Lower lobe of right lung (tissue), 2 donors: ENCODE measurements at places on chromosomes 7 and 10.

DNA sequence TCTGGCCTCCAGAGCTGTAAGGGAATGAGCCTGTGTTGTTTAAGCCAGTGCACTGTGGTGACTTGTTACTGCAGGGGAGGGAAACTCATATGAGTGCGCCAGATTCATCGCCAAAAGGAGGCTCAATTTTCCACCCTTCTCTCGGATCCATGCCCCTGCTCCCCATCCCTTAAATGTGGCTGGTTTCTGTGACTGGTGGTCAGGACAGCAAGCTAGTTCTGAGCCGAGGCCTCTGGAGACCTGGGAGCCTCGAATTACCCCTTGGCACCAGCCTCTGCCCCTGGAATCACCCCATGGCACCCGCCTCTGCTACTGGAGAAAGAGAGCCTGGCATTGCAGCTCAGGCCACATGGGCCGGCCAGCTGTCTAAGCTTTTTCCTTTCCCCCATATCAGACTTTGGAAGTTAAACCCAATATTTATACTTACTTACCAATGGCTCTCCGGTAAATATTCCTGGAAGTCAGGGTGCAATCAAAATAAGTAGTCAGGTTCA, 39.9 kb upstream of the RBM33 start:
- no peak overlapping the region for H3K4me3 ChIP-seq
- no peaks in the 10 kb centered on the region for H3K4me1 ChIP-seq
- no peak overlapping the region for H3K27ac ChIP-seq
- no peak for DNase-seq
- peaks cover 15% of the 10 kb centered on the region for H3K27me3 ChIP-seq

- no peak for DNase-seq
- H3K36me3 ChIP-seq, result no peaks in the 10 kb centered on the region
- H3K4me1 ChIP-seq, result no peaks in the 10 kb centered on the region
- H3K27me3 ChIP-seq, result no peaks in the 10 kb centered on the region
- H3K4me3 ChIP-seq, result no peak overlapping the region
Measured at GRCh38 chr7:156058248-156058647, 246.0 kb upstream of the SHH start.

GRCh38 chr10:99370993-99371392, 41.8 kb downstream of the CNNM1 start:
- H3K27ac ChIP-seq, result no peak overlapping the region
- peaks cover 4% of the 10 kb centered on the region for H3K4me1 ChIP-seq
- no peak overlapping the region for H3K4me3 ChIP-seq
- no peaks in the 10 kb centered on the region for H3K36me3 ChIP-seq

- no peaks in the 10 kb centered on the region for H3K36me3 ChIP-seq
- no peak for DNase-seq
- no peaks in the 10 kb centered on the region for H3K27me3 ChIP-seq
- H3K27ac ChIP-seq, result no peak overlapping the region
- H3K4me3 ChIP-seq, result no peak overlapping the region
Measured at GRCh38 chr10:1706256-1706655, 31.1 kb downstream of the ADARB2 start.

- no peak for DNase-seq
- no peaks in the 10 kb centered on the region for H3K36me3 ChIP-seq
- H3K4me3 ChIP-seq, result no peak overlapping the region
- no peaks in the 10 kb centered on the region for H3K27me3 ChIP-seq
Measured at GRCh38 chr7:33053721-33054120, 8.9 kb downstream of the NT5C3A start.

DNA sequence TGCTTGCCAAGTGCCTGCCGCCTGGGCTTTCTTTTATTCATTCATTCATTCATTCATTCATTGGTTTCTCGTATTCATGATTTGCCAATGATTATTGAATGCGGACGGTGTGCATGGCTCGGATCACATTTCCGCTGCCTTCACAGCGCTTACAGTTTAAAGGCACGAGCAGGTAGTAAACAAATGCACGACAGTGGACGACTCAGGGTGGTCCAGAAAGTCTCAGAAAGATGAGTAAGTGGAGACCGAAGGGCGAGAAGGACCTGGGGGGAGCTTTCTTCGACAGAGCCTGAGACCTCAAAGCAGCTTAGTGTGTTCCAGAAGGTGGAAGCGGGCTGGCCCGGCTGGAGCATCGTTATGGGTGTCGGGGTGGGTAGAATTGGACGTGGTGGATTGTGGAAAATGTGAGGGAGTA, 506 bp downstream of the MCM10 start:
- H3K27ac ChIP-seq, result no peak overlapping the region
- H3K36me3 ChIP-seq, result no peaks in the 10 kb centered on the region
- H3K4me3 ChIP-seq, result peak overlapping the region; percentile 58
- DNase-seq, result no peak

- no peaks in the 10 kb centered on the region for H3K36me3 ChIP-seq
- no peak overlapping the region for H3K27ac ChIP-seq
- DNase-seq, result no peak
- no peak overlapping the region for H3K4me3 ChIP-seq
Measured at GRCh38 chr10:1434912-1435692, 302.2 kb downstream of the ADARB2 start.

GRCh38 chr7:28554802-28555471, 142.6 kb downstream of the CREB5 start:
- H3K4me3 ChIP-seq, result no peak overlapping the region
- no peaks in the 10 kb centered on the region for H3K27me3 ChIP-seq
- DNase-seq, result no peak
- no peaks in the 10 kb centered on the region for H3K36me3 ChIP-seq
- H3K4me1 ChIP-seq, result no peaks in the 10 kb centered on the region
- no peak overlapping the region for H3K27ac ChIP-seq

DNA sequence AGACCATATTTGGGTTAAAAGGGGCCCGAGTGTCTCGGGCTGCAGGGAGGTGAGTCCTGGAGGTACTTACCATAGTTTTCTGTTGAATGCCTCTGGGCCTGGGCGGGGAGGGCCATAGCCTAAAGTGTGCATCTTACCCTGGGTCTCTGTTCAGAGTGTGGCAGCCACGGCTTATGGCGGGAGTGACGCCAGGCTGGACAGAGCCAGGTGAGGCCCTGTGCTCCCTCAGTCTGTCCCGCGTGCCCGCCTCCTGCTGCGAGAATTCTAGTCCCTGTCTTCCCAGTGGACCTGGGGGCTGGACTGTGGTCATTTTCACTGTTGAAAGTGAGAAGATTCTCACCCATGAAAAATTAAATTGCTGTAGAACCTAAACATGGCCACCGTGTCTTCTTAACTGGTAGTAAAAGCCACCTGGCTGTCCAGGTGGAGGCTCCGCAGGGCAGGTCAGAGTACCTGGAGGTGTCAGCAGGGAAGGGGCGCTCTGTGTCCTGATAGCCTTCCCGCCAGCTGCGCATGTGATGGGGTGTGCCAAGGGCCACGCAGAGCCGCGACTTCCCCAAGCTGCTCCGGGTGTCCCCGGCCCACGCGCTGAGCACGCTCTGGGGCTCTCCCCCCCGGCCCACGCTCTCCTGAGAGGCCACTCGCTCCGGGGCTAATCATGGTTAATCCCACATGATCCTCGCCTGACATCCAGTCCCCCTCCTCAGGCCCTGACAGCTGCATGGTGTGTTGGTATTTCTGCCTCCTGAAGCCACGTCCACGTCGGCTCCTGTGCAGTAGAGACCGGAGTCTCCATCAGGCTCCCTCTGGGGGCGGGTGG, 20.3 kb downstream of the INPP5A start:
- H3K27ac ChIP-seq, result no peak overlapping the region
- H3K4me1 ChIP-seq, result peaks cover 30% of the 10 kb centered on the region
- H3K27me3 ChIP-seq, result no peaks in the 10 kb centered on the region

GRCh38 chr7:149791-150636, 42.4 kb upstream of the FAM20C start:
- H3K36me3 ChIP-seq, result no peaks in the 10 kb centered on the region
- peak; percentile 84 for DNase-seq
- H3K4me1 ChIP-seq, result peaks cover 9% of the 10 kb centered on the region
- H3K27me3 ChIP-seq, result no peaks in the 10 kb centered on the region
- H3K4me3 ChIP-seq, result peak overlapping the region; percentile 65

GRCh38 chr7:117764031-117764430, 109.2 kb downstream of the CTTNBP2 start:
- H3K36me3 ChIP-seq, result no peaks in the 10 kb centered on the region
- no peaks in the 10 kb centered on the region for H3K4me1 ChIP-seq
- DNase-seq, result no peak
- H3K4me3 ChIP-seq, result no peak overlapping the region

DNA sequence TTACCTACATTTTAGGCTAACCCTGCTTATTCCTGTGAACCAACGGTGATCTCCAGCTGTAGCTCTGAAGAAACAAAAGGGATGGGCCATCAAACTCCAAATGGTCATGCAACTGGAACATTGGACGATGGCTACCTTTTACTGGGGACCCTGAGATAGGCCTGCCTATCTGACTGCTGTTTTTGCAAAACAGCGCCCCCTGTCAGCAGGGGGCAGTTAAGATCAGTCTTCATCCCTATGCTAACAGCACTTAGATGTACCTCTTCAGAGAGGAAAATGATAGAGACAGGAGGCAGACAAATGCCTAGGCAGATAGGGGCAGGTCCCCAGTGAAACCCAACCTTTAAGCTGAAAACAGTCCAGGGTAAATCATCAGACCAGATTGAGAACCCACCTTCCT, 1085.4 kb upstream of the SORCS1 start:
- DNase-seq, result no peak
- H3K4me1 ChIP-seq, result no peaks in the 10 kb centered on the region
- H3K27ac ChIP-seq, result no peak overlapping the region
- no peaks in the 10 kb centered on the region for H3K36me3 ChIP-seq

DNA sequence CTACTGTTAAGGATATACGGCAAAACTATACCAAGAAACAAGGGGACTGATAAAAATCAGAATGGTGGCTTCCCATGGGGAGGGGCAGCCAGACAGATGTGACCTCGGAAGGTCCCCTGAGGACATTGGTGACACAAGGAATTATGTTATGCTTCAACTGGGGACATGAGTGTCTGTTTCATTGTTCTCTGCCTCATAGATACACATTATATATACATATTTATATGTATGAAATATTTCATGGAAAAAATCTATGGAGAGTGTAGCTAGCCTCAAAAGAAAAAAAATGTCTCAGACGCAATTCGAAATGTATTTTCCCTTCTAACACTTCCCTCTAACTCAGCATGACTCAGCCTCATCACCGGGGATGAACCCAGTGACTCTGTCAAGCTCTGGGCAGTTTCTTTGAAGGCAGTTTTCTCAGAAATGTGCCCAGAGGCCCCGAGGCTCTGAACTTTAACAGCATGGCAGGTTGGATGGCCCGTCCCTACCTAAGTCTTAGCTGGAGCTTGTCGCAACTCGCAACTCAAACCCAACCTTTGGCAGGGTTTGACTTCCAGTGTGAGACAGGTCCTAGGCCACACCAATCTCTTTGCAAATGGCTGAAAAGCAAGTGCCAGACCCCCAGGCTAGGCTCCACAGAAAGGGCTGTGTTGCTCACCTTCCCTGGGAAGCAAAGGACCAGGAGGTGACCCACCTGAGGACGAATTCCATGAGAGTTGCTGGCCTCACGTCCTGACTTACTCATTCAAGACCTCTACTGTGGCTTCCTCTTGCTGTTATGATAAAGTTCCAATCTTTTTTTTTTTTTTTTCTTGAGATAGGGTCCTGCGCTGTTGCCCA, 86.9 kb downstream of the CARD11 start:
- DNase-seq, result no peak
- H3K36me3 ChIP-seq, result no peaks in the 10 kb centered on the region
- H3K4me3 ChIP-seq, result no peak overlapping the region

DNA sequence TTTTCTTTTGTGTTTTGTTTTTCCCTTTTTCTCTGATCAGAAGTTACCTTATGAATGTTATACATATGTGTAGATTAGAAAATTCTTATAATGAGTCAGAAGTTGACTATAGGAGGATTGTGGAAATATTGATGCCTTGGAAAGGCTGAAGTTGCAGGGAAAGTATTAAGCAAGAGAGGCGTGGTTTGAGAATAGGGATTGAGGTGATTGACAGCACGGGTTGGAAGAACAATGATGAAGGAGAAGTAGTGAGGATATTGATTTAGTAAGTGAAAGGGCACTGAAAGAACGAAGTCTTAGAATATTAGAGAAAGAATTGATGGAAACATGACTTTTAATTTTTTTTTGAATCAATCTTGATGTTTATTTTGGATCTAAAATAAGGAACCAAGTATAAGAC, 176.0 kb downstream of the EXOC4 start:
- H3K36me3 ChIP-seq, result no peaks in the 10 kb centered on the region
- peaks cover 3% of the 10 kb centered on the region for H3K4me1 ChIP-seq
- DNase-seq, result no peak
- no peak overlapping the region for H3K27ac ChIP-seq

- no peak overlapping the region for H3K4me3 ChIP-seq
- no peaks in the 10 kb centered on the region for H3K27me3 ChIP-seq
- H3K36me3 ChIP-seq, result no peaks in the 10 kb centered on the region
Measured at GRCh38 chr10:52756295-52756694, 16.3 kb downstream of the MBL2 start.

DNA sequence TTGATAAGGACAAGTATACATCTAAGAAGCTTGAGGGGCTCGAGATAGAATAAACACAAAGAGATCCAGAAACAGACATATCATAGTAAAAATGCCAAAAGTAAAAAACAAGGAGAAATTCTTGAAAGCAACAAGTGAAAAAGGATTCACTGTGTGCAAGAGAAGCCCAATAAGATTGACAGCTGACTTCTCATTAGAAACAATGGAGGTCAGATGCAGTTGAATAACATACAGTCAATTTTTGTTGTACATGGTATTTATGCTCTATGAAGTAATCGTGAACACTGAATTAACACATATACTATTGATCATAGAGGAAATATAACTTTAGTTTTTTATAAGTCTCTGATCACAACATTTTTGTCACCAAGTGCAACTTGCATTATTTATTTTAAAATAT, 982.8 kb upstream of the SORCS1 start:
- no peaks in the 10 kb centered on the region for H3K36me3 ChIP-seq
- H3K27ac ChIP-seq, result no peak overlapping the region
- H3K4me3 ChIP-seq, result no peak overlapping the region
- no peaks in the 10 kb centered on the region for H3K4me1 ChIP-seq

- DNase-seq, result no peak
- H3K4me3 ChIP-seq, result no peak overlapping the region
- H3K4me1 ChIP-seq, result no peaks in the 10 kb centered on the region
- no peak overlapping the region for H3K27ac ChIP-seq
Measured at GRCh38 chr10:31242902-31243301, 76.1 kb upstream of the ZEB1 start.

DNA sequence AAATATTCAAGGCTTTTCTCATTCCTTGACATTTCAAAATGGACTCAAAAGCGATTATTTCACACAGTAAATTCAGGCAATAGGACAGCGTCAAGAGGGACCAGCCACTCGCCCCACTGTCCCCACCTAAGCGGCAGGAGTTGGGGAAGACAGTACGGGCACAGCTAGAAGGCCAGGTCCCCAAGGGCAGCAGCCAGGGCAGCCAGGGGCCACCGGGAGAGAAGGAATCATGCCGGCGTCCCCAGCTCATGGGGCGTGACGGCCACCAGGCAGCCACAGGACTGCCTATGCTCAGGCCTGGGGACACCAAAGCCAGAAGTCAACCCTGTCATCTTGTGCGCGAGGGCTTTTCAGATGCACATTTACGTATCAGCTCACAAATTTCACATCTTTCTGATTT, 225.7 kb upstream of the PPP2R2D start:
- H3K27me3 ChIP-seq, result no peaks in the 10 kb centered on the region
- DNase-seq, result no peak
- H3K4me1 ChIP-seq, result no peaks in the 10 kb centered on the region
- no peaks in the 10 kb centered on the region for H3K36me3 ChIP-seq
- H3K27ac ChIP-seq, result no peak overlapping the region
- no peak overlapping the region for H3K4me3 ChIP-seq

- H3K36me3 ChIP-seq, result no peaks in the 10 kb centered on the region
- no peaks in the 10 kb centered on the region for H3K4me1 ChIP-seq
- no peak overlapping the region for H3K27ac ChIP-seq
- no peak for DNase-seq
Measured at GRCh38 chr7:69635555-69636185, 37.4 kb downstream of the AUTS2 start.

GRCh38 chr7:116307253-116307652, 96.9 kb downstream of the TES start:
- no peak for DNase-seq
- no peaks in the 10 kb centered on the region for H3K4me1 ChIP-seq
- no peak overlapping the region for H3K4me3 ChIP-seq
- no peaks in the 10 kb centered on the region for H3K36me3 ChIP-seq
- no peak overlapping the region for H3K27ac ChIP-seq
- no peaks in the 10 kb centered on the region for H3K27me3 ChIP-seq
